Activated CD4-positive, alpha-beta T cell treated with anti-CD3 and anti-CD28 coated beads, Interleukin-2, amount 10 ng/mL, durations not matched to agents 24 days and 14 days (primary cell): ENCODE measurements at places on chromosomes 3 and 15. TPM values are rescaled to one million over a fixed set of nuclear protein-coding genes. Genes with fewer than 3 reads are reported as not detected.
A peak's percentile ranks its signal among the peaks of the same experiment; 100 is the strongest.

DNA sequence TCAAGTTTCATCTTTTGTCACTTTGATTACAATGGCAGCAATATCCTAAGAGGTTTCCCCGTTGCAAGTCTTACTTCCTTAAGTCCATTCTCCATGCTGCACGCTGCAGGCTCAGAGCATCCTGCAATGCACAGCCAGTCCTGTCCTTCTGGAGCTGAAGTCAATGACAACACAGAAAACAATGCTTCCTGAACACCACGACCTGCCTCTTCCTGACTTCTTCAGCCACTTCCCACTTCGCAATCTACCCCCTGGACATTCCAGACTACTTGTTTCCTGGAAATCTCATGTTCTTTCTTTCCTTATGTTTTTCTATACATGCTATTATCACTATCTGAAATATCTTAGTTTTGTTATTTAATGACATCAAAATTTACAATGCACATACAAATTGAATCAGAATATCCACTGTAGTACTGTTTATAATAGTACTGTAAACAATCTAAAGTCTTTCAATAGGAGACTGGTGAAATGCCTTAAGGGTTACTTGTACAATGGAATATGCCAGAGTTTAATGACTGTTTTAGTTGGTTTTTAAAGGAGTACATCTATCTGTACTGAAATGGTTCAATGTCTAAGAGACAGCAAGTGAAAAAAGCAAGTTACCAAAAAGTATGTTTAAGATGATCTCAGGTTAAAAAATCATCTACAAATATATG, 113.7 kb upstream of the PRTG start:
- no peaks in the 10 kb centered on the region for H3K4me1 ChIP-seq
- peaks cover 5% of the 10 kb centered on the region for H3K36me3 ChIP-seq
- H3K27me3 ChIP-seq, result no peaks in the 10 kb centered on the region
- H3K4me3 ChIP-seq, result no peak overlapping the region
- no peak overlapping the region for H3K27ac ChIP-seq

GRCh38 chr15:82294061-82294690, 31.6 kb downstream of the SAXO2 start:
- DNase-seq, result no peak
- H3K27me3 ChIP-seq, result peaks cover 15% of the 10 kb centered on the region
- H3K36me3 ChIP-seq, result no peaks in the 10 kb centered on the region
- no peak overlapping the region for H3K27ac ChIP-seq
- peaks cover 10% of the 10 kb centered on the region for H3K4me1 ChIP-seq

DNA sequence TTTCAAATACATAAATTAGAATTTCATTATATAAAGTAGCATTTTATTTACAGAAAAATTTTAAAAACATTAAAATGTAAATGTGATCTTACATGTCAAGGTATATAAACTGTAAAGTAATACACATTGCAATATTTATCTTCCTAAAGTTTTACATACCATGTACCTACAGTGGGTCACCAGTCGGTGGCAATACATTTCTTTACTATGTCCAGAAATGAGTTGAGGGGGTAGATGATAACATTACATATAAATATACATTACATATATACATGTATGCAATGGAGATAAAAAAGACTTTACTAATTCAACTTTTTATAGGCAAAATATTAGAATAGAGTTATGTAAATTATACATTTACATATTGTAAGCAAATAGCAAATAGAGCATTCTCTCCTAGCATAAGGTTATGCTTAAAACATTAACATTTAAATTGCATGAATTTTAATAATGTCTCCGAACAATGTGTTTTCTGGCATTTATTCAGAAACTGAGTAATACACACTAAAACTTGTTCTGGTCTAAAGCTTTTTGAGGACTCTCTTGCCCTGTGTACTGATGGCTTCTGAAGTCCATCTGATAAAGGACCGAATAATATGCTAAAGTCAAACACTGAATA, 93.3 kb upstream of the NLGN1 start:
- no peak overlapping the region for H3K27ac ChIP-seq
- H3K4me1 ChIP-seq, result no peaks in the 10 kb centered on the region
- H3K27me3 ChIP-seq, result no peaks in the 10 kb centered on the region
- DNase-seq, result no peak
- no peaks in the 10 kb centered on the region for H3K36me3 ChIP-seq
- no peak overlapping the region for H3K4me3 ChIP-seq

- H3K27me3 ChIP-seq, result no peaks in the 10 kb centered on the region
- no peak overlapping the region for H3K27ac ChIP-seq
- peaks cover 6% of the 10 kb centered on the region for H3K36me3 ChIP-seq
- no peak for DNase-seq
- H3K4me3 ChIP-seq, result no peak overlapping the region
These were observed 19.5 kb downstream of the BMF start for GRCh38 chr15:40088929-40089755.

- peaks cover 2% of the 10 kb centered on the region for H3K4me1 ChIP-seq
- H3K36me3 ChIP-seq, result peaks cover 7% of the 10 kb centered on the region
- H3K4me3 ChIP-seq, result no peak overlapping the region
- DNase-seq, result no peak
- H3K27ac ChIP-seq, result no peak overlapping the region
These were observed 7.9 kb downstream of the ARRDC4 start for GRCh38 chr15:97968380-97968779.

GRCh38 chr3:113436809-113437208, 4.5 kb downstream of the CFAP44 start:
- peak; percentile 52 for DNase-seq
- H3K4me1 ChIP-seq, result no peaks in the 10 kb centered on the region
- no peak overlapping the region for H3K4me3 ChIP-seq

DNA sequence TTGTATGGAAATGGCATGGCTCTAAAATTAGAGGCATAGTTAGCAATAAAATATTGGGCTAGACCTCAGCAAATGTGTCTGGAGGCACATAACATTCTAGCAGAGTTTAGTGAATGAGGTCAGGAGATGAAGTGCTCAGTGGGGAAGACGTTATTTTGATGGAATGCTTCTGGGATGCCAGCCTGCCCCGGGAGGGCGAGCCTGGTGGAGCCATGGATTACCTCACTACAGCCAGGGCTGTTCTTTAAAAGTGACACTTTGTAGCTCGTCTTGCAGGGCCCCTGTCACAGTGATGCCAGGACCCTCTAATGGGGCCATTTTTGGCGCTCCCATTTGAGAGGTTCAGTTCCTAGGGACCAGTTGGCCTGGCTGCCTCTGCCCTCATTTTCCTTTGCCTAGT, 48.5 kb downstream of the PXYLP1 start:
- no peak overlapping the region for H3K27ac ChIP-seq
- H3K4me3 ChIP-seq, result no peak overlapping the region
- H3K27me3 ChIP-seq, result no peaks in the 10 kb centered on the region
- H3K36me3 ChIP-seq, result peaks cover 11% of the 10 kb centered on the region
- peaks cover 12% of the 10 kb centered on the region for H3K4me1 ChIP-seq

- H3K4me1 ChIP-seq, result peaks cover 2% of the 10 kb centered on the region
- H3K36me3 ChIP-seq, result no peaks in the 10 kb centered on the region
- H3K27ac ChIP-seq, result no peak overlapping the region
- H3K27me3 ChIP-seq, result no peaks in the 10 kb centered on the region
- no peak overlapping the region for H3K4me3 ChIP-seq
These were observed 7.5 kb upstream of the LCTL start for GRCh38 chr15:66573348-66573718.

PAQR5 gene
- not detected in 2 replicates for total RNA-seq

- H3K36me3 ChIP-seq, result peaks cover 47% of the 10 kb centered on the region
- peak overlapping the region; percentile 98 for H3K4me3 ChIP-seq
- H3K27me3 ChIP-seq, result no peaks in the 10 kb centered on the region
- H3K4me1 ChIP-seq, result peaks cover 50% of the 10 kb centered on the region
These were observed 553 bp downstream of the TMEM43 start for GRCh38 chr3:14125193-14126016.

CA12 gene
- 0.43 and 0.63 TPM in 2 replicates for total RNA-seq

PRRT3 gene
- total RNA-seq, result 11.8 and 13.5 TPM in 2 replicates

DNA sequence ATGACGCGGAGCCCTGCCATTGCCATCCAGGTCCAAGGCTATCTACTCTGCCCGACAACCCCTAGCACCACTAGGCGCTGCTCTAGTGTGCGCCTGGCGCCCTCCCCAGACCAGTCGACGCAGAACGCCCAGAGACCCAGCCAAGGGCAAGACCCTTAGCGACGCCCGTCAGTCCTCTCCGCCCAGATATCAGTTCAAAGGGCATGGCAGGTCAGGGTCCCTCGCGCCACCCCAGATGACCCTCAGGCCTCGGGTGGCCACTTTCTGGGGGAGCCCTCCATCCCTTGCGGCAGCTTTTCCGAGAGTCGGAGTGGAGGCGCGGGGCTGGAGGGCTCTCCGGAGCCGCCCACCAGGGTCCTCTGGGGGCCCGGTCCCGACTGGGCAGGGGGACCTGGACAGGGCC, 371 bp upstream of the CLSTN2 start:
- no peaks in the 10 kb centered on the region for H3K36me3 ChIP-seq
- peak; percentile 48 for DNase-seq
- H3K4me1 ChIP-seq, result peaks cover 6% of the 10 kb centered on the region
- no peak overlapping the region for H3K27ac ChIP-seq
- H3K27me3 ChIP-seq, result peaks cover 51% of the 10 kb centered on the region

GRCh38 chr3:89145995-89146394, 38.6 kb downstream of the EPHA3 start:
- DNase-seq, result no peak
- no peaks in the 10 kb centered on the region for H3K4me1 ChIP-seq
- no peak overlapping the region for H3K27ac ChIP-seq
- no peaks in the 10 kb centered on the region for H3K27me3 ChIP-seq

DNA sequence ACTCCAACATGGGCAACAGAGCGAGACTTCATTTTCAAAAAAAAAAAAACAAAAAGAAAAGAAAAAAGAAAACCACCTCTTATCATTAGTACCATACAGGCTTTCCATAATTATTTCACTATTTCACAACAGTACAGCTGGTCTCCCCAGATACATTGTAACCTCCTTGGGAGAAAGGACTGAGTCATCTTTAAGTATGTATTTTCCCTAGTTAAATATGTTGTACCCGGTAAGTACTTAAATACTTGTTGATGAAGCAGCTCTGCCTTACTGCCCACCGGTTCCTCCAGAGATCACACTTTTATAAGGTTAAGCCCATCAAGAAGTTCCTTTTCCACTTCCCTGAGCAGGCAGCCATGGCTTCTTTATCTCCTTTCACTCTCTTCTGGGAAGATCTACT, 789.5 kb upstream of the CFAP20DC start:
- no peaks in the 10 kb centered on the region for H3K27me3 ChIP-seq
- peaks cover 25% of the 10 kb centered on the region for H3K36me3 ChIP-seq
- no peak for DNase-seq
- H3K4me1 ChIP-seq, result peaks cover 14% of the 10 kb centered on the region

DNA sequence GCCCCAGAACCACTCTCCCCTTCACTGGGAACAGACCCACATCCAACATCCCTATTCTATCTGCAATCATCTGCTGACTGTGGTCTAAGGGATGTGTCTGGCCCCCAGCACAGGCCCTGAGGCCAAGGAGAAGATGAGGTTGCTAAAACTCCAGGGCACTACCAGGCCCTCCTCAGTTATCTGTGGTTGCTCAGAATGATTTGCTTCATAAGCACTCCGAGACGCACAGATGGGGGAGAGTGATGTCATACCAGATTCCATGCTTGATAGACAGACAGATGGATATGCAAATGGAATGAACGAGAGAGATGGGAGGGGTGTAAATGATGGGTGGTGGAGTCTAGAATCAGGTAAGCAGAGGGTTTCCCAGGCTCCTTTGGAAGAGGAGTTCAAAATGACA, 57.8 kb downstream of the CEMIP start:
- no peak overlapping the region for H3K4me3 ChIP-seq
- no peak overlapping the region for H3K27ac ChIP-seq
- H3K27me3 ChIP-seq, result peaks cover 7% of the 10 kb centered on the region
- no peak for DNase-seq
- no peaks in the 10 kb centered on the region for H3K4me1 ChIP-seq

DNA sequence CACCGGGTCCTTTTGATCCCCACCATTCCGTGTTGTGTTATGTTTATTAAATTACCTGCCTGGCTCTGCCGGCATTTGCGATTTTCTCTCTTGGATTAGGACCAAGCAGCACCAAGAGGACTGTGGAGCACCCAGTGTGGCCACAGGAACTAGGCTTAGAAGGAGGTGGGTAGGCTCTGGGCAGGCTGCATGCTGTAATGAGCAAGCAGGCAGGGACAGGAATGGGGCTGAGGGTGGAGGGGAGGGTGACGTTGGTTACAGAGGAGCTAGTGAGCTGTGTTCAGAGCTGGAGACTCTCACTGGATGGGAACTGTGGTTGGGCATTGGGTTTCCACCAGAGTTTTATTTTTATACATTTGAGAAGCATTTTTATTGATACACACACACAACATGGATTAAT, 7.9 kb upstream of the SCN5A start:
- no peak for DNase-seq
- no peaks in the 10 kb centered on the region for H3K36me3 ChIP-seq
- peaks cover 3% of the 10 kb centered on the region for H3K4me1 ChIP-seq
- H3K4me3 ChIP-seq, result no peak overlapping the region
- H3K27ac ChIP-seq, result no peak overlapping the region

MAP6D1 gene
- total RNA-seq, result 1.4 and 2.1 TPM in 2 replicates

KNG1 gene
- total RNA-seq, result not detected in 2 replicates

SNRPA1 gene
- total RNA-seq, result 195 and 210 TPM in 2 replicates

- no peak overlapping the region for H3K4me3 ChIP-seq
- no peaks in the 10 kb centered on the region for H3K4me1 ChIP-seq
- no peak for DNase-seq
- H3K27me3 ChIP-seq, result no peaks in the 10 kb centered on the region
- H3K27ac ChIP-seq, result no peak overlapping the region
These were observed 628.9 kb downstream of the FHIT start for GRCh38 chr3:60622349-60622748.

PPP1R2 gene
- total RNA-seq, result 75.2 and 78.2 TPM in 2 replicates

DNA sequence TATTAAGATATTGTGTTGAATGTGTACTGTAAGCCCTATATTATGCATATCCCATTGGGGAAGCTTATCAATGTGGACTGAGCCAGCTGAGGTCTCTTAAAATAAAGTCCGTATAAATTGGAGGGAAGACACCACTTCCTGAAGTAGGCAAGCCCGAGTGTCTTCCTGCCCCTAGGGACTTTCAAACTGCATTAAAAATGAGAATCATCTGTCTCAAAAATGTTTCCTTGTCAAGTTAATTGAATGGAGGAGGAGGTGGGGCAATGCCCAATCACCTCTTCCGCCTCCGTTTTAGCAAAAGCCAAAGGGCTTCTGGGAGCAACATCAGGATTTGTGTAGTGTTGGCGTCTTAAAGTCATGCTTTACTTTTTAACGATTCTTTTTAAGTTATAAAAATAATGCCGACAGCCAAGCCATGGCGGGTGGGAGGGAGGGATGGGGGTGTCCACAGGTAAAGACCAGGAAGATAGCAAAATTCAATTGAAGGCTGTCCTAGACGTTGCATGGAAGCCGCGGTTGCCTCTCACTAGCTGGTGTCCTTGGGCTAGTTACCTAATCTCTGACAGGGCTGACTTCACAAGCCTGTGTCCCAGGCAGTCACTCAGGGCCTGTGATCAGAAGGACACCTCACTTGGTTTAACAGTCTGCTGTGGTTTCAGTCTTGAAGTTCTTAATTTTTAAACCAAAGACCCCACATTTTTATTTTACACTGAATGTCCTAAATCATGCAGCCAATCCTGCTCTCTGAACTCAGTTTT, 524.9 kb upstream of the PROK2 start:
- H3K36me3 ChIP-seq, result no peaks in the 10 kb centered on the region
- no peaks in the 10 kb centered on the region for H3K27me3 ChIP-seq
- DNase-seq, result no peak

ARHGAP31 gene
- total RNA-seq, result 9.5 and 11.0 TPM in 2 replicates

- no peaks in the 10 kb centered on the region for H3K27me3 ChIP-seq
- no peaks in the 10 kb centered on the region for H3K4me1 ChIP-seq
- H3K4me3 ChIP-seq, result no peak overlapping the region
- H3K36me3 ChIP-seq, result no peaks in the 10 kb centered on the region
- no peak for DNase-seq
These were observed 323.0 kb upstream of the CDIN1 start for GRCh38 chr15:36256404-36256807.

GRCh38 chr3:190382082-190382481, 5.9 kb upstream of the CLDN16 start:
- H3K27ac ChIP-seq, result no peak overlapping the region
- no peaks in the 10 kb centered on the region for H3K36me3 ChIP-seq
- H3K4me1 ChIP-seq, result peaks cover 5% of the 10 kb centered on the region
- H3K4me3 ChIP-seq, result no peak overlapping the region
- no peaks in the 10 kb centered on the region for H3K27me3 ChIP-seq
